Muscle of back (tissue), 13 donors: ENCODE measurements at places on chromosomes 6 and 20. TPM values are rescaled to one million over a fixed set of nuclear protein-coding genes. Genes with fewer than 3 reads are reported as not detected.
A peak's percentile ranks its signal among the peaks of the same experiment; 100 is the strongest.

DNA sequence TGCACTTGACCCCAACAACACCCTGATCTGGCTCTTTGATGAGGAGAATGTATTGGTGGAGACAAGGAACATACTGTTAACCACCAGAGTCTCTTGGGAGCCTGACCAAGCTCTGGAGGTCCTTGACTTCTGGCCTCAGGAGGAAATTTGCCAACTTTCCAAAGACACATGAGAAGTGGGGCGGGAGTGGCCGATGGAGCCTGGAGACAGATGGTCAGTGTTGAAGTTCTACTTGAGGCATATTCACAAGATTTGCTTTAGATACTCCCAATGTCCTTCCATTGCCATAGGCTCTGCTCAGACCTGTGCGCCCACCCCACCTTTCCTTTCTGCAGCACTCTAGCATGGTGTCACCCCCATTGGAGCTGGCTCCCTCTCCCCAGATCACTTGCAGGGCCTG, 241.0 kb downstream of the SLC24A3 start:
- DNase-seq: no peak

The PRDM1 gene
- polyA plus RNA-seq: 3.5 TPM

DNA sequence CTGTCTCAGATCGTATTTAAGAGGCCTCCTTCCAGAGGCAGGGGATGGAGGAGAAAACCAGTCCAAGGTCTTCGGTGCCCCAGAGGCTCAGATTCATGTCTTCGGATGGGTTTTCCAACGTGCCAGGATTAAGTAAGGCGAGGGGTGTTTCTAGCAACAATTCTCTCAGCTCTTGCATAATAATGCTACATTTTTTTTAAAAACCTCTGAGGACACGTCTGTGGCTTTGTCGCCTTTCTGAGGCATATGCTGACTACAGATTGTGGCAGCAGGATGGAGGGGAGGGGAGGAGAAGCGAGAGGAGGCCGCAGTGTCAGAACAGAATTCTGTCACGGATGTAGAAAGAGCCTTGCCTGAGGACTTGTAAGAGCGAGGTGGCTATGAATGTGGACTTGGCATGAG, 17.7 kb upstream of the CCDC167 start:
- no peak for DNase-seq

The SMPDL3A gene
- 9.5 TPM for polyA plus RNA-seq

DNA sequence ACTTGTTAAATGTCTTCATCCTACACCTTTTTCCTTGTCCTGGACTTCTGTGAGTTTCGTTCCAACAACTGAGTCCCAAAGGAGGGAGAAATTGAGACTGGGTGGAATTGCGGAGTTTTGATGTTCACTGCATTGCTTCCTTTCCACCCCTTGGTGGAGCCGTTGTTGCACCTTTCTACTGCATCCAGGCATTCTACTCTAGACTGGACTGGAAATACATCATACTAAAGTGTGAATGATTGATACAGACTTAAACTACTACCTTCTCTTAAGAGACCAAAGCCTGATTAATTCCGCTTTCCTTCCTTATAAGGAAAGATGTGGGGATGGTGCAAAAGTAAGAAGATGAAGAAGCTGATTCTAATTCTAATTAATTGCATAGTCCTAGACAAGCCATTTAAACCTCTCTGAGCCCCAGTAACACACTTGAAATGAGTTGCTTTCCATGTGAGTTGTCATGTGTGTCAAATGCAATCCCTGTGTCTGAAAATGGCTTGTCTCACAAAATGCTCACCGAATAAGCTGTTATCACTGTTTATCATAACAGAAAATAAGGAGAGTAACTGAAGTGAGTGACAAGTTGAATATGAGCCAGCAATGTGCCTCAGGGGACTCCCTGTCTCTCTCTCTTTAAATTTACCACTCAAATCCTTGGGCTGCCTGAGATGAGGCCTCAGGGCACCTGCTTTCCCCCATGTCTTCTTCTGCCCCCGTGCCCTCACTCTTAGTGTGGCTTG, 338.3 kb upstream of the CHD6 start:
- DNase-seq: peak; percentile 16

- DNase-seq: peak; percentile 41
These were observed 34.1 kb upstream of the HLA-DQB1 start for GRCh38 chr6:32700391-32701040.

- DNase-seq: no peak
These were observed 50.0 kb upstream of the ARHGAP18 start for GRCh38 chr6:129759796-129760605.

The ADGRG6 gene
- 8.6 TPM for polyA plus RNA-seq

GRCh38 chr6:7697820-7698623, 27.9 kb upstream of the BMP6 start:
- DNase-seq: peak; percentile 24

DNA sequence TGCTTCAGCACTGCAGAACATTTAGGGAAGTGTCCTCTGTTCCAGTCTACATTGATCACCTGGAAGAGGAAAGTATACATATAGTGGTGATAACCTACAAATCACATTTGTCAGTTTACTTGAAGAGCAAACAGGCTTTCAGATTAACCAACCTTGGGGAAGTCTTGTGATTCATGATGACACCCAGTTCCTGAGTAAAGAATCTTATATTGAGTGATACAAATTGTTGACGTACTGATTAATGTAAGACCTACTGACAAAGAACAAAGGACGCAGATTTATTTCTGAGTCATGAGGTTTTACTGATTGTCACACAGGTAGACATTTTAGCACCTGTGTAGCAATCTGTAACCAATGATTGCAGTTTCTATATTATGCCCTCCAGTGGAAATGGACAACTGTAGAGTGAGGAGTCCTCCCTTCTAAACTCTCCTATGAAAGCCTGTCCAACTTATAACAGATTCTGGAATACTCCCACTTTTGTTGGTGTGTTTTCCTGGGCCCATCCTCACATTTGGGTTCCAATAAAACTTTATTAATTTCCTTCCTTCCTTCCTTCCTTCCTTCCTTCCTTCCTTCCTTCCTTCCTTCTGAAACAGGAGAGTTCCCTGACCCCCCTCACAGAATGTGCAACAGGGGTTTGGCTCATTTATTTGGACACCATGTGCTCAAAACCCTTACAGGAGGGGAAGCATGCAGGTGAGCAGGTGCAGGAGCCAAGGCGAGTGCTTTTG, 113.5 kb downstream of the SLC35B3 start:
- DNase-seq: no peak

The CTSZ gene
- polyA plus RNA-seq: 73.4 TPM

DNA sequence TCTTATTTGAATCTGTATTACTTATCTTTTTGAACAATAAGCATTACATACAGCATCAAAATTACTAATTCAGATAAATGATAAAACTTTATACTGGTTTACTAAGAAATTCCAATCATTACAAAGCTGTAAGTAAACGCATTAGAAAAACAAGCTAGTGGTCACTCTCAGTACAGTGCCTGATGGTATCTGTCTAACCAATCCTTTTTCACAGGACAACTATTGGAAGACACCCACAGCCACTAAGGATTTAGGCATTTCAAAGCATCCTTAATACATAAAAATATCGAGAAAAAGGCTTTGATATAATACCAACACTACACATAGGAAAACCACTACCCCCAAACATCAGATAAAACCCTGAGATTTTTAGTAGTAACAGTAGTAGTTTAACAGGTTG, 2.6 kb downstream of the CD164 start:
- no peak for DNase-seq

- DNase-seq: peak; percentile 83
These were observed 63.3 kb downstream of the TSPYL4 start for GRCh38 chr6:116190550-116190949.

The IL17F gene
- not detected for polyA plus RNA-seq

DNA sequence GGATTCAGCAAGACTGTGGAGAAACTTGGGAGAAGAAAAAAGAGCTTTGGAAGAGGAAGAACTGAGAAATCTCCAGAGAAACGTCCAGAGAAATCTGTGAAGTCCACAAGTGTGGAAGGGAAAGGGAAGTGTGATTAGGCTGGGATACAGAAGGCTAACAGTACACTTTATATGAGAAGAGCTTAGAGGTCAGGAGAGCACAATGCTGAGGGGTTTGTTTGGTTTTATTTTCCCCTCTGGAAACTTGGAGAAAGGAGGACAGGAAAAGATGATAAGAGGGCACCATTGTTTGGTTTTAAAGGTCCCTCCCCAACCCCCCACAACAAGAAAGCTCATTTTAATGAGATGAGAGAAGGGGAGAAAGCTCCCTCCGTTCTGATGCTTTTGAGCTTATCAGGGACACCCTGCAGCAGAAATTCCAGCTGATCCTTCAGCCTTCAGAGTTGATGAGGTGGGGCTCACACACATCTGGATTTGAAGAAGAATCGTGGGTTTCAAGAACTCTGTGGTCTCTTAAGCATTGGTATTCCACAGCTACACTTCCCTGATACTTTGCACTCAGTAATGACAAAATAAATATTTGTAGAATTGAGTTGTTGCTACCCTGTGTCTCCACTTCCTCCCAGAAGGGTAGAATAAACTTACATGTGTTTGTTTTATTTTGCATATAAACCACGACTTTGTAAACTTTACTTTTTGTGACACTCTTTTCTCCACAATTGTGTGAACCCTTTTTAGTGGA, 1.9 kb downstream of the NT5E start:
- no peak for DNase-seq

The SPINT3 gene
- polyA plus RNA-seq: not detected

- DNase-seq: no peak
These were observed 16.5 kb upstream of the SNX3 start for GRCh38 chr6:108277295-108277694.

- no peak for DNase-seq
These were observed 30.2 kb upstream of the FOXP4 start for GRCh38 chr6:41515995-41516394.

DNA sequence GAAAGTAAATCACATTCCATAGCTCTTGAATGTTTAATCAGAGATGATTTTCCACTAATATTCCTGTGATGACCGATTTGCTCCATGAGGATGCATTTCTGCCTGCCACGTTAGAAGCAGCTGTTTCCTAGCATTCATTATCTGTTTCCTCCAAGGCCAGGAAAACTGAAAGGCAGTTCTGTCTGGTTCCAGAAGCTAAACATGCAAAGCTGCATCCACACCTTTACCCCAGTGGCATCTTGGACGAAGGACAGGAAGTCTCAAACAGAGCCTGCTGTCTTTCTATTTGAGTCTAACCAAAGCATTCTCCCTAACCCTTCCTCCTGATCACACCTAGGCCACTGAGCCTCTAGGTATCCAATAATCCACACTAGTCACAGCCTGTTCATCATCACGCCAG, 27.6 kb downstream of the CNKSR3 start:
- DNase-seq: no peak

DNA sequence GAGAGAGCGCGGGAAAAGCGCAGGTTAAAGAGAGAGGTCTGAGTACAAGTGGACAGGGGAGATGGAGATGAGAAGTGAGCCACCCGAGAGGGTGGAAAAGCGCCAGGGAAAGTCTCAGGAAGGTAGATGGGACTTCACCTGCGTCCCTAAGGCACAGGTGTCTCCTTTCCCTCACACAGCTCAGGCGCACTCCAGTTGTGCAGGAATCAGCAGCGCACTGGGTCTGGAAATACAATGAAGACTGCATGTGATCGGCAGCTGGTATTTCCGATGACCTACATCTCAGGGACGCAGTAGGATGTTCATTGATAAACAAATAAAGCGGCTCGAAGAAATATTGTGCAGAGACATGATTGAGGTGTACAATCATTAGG, 432 bp upstream of the KHDRBS2 start:
- DNase-seq: no peak

DNA sequence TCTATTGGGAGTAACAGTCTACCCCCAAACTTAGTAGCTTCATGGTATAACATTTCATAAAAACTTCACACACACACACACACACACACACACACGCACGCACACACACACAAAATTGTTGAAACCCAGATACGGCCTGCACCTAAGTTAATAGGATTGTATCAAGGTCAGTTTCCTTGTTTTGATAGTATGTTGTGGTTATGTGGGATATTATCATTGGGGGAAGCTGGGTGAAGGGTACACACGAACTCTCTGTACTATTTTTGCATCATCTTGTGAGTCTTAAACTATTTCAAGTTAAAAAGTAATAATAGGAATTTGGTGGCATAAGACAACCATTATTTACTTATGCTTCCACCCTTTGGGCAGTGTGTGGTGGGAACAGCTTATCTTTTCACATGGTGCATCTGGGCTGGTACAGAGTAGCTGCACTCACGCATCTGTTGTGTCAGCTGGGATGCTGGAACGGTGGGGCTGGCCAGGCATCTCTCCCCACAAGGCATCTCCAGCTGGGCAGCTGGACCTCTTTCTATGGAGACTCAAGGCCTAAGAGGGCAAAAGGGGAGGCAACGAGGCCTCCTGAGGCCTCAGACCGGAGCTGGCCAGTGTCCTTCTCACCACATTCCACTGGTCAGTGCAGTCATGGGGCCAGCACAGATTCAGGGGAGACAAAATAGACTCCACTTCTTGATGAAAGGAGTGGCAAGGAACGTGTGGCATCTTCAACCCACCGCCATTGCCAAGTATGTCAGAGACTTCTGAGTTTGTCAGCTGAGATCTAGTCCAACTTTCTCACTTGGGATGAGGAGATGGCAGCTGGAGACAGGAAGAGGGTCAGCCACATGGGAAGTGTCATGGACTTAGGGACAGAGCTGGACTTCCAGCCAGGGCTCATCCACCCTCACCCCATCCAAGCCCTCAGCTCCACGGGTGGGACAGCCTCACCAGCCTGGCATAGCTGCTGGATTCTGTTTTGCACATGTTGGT, 20.5 kb upstream of the IP6K3 start:
- DNase-seq: no peak

The GPR63 gene
- 1.8 TPM for polyA plus RNA-seq

DNA sequence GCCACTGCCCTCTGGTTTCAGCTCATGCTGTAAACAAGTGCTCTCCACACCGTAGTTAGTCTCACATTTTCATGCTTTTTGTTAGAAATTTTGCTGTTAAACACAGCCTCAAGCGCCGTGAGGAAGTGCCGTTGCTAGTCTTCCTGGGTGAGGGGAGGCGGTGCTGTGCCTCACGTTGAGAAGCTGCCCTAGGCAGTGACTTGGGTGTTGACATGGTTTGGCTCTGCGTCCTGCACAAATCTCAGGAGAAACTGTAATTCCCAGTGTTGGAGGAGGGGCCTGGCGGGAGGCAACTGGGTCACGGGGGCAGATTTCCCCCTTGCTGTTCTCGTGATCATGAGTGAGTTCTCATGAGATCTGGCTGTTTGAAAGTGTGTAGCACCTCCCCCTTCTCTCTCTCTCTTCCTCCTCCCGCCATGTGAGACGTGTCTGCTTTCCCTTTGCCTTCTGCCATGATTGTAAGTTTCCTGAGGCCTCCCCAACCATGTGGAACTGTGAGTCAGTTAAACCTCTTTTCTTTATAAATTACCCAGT, 95.8 kb downstream of the ERMARD start:
- no peak for DNase-seq

- no peak for DNase-seq
These were observed 1.2 kb downstream of the SMIM29 start for GRCh38 chr6:34247481-34248197.

GRCh38 chr6:150025201-150025917, at the start of gene RAET1L:
RAET1L (minus strand) TSS chr6:150025532; CDS start chr6:150025471, 61 bp downstream.
- peak; percentile 68 for DNase-seq

- DNase-seq: no peak
These were observed 30.4 kb upstream of the PI16 start for GRCh38 chr6:36924131-36924530.

GRCh38 chr20:37878835-37879599, 23.9 kb upstream of the VSTM2L start:
- no peak for DNase-seq

- DNase-seq: peak; percentile 81
These were observed 1.2 kb downstream of the MTCH1 start for GRCh38 chr6:36984581-36985416.

The GPX5 gene
- not detected for polyA plus RNA-seq
